NCI-H345 (cell line): ENCODE measurements at places on chromosomes 7 and 10.

DNA sequence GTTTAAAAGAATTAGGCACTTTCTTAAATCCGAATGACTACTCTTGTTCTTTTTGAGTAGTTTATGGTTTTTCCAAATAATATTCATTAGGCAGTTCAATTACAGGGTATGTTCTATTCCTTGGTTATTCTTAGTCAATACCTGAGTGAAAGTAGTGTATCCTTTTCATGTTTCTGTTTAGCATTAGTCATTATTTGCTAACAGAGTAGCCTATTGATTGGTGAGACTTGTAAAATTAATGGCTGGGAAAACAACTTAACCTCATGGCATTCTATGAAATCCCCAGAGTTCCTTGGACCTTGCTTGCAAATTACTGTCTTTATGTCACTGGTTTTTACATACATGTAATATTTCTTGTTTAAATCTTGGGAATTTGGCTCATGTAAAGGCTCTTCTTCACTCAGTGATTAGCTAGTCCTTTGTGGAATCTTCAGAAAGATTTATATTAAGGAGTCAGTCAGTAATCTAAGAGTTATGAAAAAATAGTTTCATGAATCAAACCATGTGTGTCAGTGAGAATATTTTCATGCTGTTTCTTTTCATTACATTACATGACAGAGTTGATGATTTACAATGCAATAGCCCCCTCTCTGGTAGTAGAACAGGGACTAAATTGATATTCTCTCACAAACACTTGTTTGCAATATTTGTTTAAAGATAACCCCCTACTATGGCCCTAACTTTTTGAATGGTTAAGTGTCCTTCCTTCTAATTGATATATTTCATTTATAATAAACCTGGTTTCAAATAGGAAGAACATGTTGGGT lies 81.5 kb upstream of the LRRTM3 start:
- no peak for DNase-seq

GRCh38 chr10:86376852-86377796 lies 10.5 kb upstream of the GRID1 start:
- peak; percentile 62 for DNase-seq

- no peak for DNase-seq
These were observed 24.1 kb upstream of the PROSER2 start for GRCh38 chr10:11798845-11799735.

DNA sequence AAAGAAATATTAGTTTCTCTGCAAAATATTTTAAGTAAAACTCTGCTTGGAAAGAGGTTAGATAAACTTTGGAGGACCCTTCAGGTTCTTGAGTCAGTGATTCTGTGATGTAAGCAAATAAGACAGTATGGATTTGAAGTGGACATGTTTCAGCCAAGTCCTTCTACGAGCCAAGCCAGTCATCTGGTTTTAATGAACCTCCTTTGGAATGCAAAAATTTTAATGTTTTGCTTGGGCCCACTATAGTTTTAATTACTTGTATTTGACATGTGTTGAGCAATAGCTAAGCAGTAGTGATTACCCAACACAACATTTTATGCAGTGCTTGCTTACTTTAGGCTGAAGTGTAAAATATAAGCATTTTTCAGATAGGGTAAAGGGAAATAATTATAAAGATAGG lies 296.3 kb upstream of the SEMA3D start:
- DNase-seq, result no peak

DNA sequence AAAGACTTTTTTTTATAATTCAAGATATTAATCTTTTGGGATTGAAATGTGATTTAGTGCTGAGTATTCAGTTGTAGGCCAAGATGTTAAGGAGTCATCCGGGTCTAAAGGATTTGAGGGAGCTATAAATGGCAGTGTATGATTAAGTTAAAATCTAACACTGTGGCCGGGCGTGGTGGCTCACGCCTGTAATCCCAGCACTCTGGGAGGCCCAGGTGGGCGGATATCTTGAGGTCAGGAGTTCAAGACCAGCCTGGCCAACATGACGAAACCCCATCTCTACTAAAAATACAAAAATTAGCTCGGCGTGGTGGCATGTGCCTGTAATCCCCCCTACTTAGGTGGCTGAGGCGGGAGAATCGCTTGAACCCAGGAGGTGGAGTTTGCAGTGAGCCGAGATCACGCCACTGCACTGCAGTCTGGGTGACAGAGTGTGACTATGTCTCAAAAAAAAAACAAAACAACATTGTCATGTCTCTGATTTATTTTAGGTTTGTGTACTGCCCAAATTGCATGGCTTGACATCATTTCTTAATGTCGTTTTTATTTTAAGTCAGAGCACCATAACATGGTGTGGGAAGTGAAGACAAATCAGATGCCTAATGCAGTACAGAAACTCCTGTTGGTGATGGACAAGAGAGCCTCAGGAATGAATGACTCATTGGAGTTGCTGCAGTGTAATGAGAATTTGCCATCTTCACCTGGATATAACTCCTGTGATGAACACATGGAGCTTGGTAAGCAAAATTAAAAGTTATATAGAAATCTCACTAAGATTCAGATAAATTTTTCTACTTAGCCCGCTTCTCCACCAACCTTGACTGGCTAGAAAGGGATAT lies 10.7 kb downstream of the HBP1 start:
- no peak for DNase-seq

GRCh38 chr7:104973227-104973626 lies 40.8 kb upstream of the KMT2E start:
- no peak for DNase-seq

DNA sequence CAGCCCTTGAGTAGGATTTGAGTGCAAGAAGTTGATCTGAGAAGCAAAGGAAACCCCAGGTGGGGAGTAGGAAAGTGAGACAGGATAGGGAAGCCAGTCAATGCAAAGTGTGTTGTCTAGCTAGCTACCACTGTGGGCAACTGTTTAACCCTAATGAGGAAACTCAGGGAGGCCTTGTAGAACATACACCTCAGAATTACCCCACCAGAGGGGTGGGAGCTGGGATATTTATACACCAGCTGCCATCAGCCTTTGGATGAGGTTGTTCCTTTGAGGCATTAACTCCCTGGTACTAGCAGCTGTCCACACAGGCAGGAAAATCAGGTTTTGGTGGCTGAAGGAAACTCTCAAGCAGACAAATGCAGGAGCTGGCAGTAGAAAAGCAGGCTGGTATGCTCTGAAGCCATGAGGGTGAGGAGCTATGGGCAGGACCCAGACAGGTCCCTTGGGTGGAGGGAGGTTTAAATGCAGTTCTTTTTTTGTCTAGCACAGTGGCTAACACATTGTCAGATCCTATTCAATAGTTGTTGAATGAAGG lies 60.1 kb upstream of the ARID5B start:
- no peak for DNase-seq

DNA sequence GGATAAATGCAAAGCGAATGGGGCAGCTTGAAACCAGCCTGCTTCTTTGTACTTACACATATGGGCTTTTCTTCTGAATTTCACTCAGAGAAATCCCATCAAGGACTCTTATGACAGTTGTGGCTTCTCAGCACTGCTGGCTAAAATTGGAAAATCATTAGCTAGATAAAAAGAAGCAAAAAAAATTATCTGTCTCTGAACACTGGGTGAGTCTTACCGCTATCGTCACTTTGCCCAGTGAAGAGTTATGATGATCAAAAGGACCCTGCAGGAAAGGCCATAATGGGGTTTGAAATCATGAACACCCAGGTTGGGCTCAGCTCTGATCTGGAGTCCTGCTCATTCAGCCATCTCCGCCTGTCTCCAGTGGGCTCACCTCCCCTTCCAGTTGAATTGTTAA lies 34.3 kb downstream of the AOAH start:
- DNase-seq, result no peak

DNA sequence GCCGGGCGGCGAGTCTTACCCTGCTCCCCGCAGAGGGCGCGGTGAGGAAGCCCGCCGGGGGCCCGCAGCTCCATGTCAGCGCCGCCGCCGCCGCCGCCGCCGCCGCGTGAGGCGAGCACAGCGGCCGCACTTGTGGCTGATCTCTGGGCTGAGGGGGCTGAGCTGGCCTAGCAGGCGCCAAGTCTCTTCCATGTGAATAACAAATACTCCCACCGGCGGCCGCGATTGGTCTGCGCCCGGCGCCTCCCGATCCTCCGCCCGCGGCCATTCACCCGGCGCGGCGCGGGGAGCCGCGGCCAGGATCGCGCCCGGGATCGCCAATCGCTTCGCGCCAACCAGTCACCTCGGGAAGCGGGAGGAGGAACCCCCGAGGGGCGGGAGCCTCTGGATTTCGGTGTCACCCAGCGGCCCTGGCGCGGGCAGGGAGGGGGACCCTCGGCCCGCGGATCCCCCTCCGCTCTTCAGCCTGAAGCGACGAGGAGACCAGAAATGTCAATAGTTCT lies at the start of gene GRM8:
TSS of gene GRM8 (minus strand) at position 164 of the 503 bp plus-strand sequence.
- peak; percentile 78 for DNase-seq

DNA sequence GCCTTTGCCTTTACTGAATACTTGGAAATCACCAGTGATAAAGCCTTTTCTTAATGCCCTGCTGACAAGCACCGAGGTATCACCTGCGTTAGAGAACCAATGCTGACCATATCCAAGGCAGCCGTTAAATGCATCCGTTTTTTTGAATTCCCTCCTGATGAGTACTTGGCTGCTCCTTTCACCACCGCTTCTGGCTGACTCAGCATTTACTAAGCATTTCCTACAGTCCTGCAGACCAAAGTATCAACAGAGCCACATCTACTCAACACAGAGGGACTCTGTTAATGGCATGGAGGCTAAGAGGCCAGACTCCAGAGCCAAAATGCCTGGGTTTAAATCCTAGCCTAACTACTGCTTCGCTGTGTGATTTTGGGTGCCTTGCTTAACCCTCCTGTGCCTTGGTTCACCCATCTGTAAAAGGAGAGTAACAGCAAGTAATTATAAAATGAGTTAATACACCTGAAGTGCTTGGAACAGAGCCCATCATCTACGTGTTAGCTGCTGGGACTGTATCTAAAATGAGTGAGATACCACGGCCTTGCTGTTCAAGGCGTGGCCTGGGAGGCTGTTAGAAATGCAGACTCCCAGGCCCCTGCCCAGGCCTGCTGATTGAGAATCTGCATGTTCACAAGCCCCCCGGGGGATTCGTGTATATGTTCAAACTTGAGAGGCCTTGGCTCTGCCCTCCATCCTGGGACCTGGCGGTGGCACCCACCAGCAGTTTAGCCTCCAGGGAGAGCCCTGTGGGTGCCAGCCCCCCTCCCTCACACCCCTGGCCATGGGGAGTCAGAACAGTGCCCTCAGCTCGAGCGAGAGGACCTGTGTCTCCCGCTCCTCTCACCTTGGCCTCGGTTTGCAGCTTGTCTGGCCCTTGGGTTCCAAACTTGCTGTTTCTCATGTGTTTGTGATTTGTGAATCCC lies 30.8 kb upstream of the EFCAB10 start:
- DNase-seq, result no peak

DNA sequence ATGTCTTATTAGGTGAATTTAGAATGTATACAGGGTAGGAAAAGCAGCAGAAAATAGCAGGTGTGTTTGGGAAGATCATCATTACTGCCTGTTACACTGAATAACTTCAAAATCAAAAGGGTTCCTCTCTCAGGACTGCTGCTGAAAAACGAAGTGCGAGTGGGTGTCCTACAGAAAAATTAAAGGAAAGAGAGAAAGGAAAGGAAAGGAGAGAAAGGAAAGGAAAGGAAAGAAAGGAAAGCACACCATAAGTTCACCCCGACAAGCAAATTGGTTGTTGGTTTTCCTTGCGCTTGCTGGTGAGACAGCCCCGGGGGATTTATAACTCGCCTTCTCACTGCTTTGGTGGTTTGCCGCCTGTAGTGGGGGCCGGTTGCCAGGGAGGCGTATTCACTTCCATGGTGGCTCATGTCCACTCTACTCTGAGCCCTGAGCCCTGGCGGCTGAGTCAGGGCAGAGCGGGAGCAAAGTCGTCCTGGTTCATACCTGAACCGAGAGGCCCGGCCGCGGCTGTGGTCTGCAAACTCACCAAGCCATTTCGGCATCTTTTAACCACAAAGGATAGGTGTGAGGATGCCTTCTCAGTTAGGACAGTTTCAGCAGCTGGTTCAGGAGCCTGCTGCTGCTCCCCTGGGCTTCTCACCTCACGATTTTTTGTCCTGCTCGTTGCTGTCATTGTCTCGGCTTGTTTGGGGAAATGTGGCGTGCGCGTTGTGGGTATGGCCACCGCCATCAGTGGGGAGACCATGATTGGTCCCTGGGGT lies 26.1 kb downstream of the INPP5A start:
- DNase-seq, result no peak

DNA sequence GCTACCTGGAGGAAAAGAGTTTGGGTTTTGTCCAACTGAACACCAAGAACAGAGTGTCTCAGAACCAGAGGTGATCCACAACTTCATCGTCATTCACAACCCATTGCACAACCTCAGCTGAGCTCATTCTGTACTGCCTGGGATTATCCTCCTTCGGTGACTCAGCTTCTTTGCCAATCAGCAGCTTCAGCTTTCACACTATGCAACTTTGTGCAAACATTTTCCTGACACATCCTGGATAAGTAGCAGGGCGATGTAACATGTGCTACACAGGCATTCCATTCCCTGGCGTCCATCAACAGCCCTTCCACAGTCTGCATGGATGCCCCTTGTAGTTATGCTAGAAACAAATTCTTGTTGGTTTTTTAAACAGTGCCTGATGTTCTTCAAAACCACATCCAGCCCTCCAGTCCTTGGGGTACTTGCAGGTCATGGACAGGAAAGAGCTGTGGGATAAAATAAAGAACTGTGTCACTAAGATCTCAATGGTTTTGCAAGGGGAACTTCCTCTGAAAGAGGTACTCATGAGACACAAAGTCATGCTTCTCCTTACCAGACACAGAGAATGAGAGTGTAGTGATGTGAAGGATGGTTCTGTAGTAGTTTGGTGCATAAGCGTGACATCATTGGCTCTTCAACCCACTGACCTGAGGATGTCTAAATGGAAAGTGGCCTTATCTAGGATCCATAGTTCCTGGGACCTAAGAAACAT lies 478.5 kb downstream of the KIF20B start:
- no peak for DNase-seq

DNA sequence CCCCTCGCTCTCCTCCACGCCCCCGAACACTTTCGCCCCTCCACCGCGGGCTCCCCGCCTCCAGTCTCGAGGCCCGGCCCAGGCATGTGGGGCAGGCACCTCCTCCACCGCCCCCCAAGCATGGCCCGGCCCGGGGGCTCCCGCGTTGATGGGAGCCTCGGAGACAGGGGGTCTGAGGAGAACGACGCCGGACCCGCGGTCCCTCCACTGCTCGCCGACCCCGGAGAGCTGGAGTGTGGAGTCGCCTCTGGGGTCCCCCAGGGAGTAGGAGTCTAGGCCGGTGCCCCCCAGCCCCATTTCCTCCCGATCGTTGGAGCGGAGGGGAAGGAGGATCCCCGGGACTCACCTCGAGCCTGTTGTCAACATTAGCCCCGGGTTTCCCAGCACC lies 206 bp downstream of the UPF2 start:
- DNase-seq, result peak; percentile 18

GRCh38 chr7:55173671-55174070 lies 154.9 kb downstream of the EGFR start:
- no peak for DNase-seq

GRCh38 chr10:122830273-122830964 lies 15.2 kb downstream of the CUZD1 start:
- no peak for DNase-seq
